ENCODE measurements at places on chromosomes 6 and 20. TPM values are rescaled to one million over a fixed set of nuclear protein-coding genes. Genes with fewer than 3 reads are reported as not detected.
A peak's percentile ranks its signal among the peaks of the same experiment; 100 is the strongest.

THEMIS gene
- not detected for total RNA-seq

SAMD3 gene
- total RNA-seq: 0.64 TPM

DNMT3B gene
- 2.9 TPM for total RNA-seq

GPLD1 gene
- 2.4 TPM for total RNA-seq

KHDC1L gene
- total RNA-seq: not detected

RHAG gene
- total RNA-seq: not detected

NHSL1 gene
- 19.0 TPM for total RNA-seq

MCCD1 gene
- not detected for total RNA-seq

TNXB gene
- total RNA-seq: 13.1 TPM

LPIN3 gene
- 2.9 TPM for total RNA-seq

PHACTR1 gene
- total RNA-seq: 1.6 TPM

ATG5 gene
- total RNA-seq: 26.0 TPM

GRCh38 chr6:10565913-10566312 is 44.8 kb downstream of the GCNT2 start:
- no peak for DNase-seq
- H3K36me3 ChIP-seq: no peaks in the 10 kb centered on the region

GRCh38 chr20:52033313-52033712 is 158.3 kb downstream of the ZFP64 start:
- H3K27me3 ChIP-seq: no peaks in the 10 kb centered on the region
- DNase-seq: no peak
- no peak overlapping the region for H3K4me3 ChIP-seq
- H3K27ac ChIP-seq: no peak overlapping the region
- no peaks in the 10 kb centered on the region for H3K36me3 ChIP-seq

- H3K27ac ChIP-seq: no peak overlapping the region
- DNase-seq: no peak
- H3K4me1 ChIP-seq: no peaks in the 10 kb centered on the region
- H3K4me3 ChIP-seq: no peak overlapping the region
- H3K36me3 ChIP-seq: no peaks in the 10 kb centered on the region
Measured at GRCh38 chr20:19427480-19427879, 215.0 kb downstream of the SLC24A3 start.

DNA sequence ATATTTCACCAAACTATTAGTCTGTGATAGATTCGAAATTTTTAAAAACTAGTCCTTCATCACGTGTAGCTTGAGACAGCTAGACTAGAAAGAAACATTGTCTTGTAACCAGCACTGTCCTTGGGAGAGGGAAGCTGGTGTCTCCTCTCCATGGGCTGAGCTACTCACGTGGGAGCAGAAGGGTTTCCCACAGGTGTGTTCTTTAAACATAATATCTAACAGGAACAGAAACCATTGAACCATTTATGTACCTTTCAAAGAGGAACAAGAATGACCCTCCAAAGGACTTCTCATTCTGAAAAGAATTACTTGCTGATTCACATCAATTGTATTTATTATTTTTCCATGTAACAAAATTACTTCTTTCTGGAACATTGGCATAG is 72.4 kb upstream of the SYNJ2 start:
- no peak for DNase-seq
- H3K4me3 ChIP-seq: no peak overlapping the region
- H3K36me3 ChIP-seq: peaks cover 47% of the 10 kb centered on the region
- H3K27ac ChIP-seq: no peak overlapping the region
- no peaks in the 10 kb centered on the region for H3K27me3 ChIP-seq

- DNase-seq: no peak
- H3K27me3 ChIP-seq: no peaks in the 10 kb centered on the region
- peaks cover 30% of the 10 kb centered on the region for H3K36me3 ChIP-seq
- H3K4me1 ChIP-seq: peaks cover 15% of the 10 kb centered on the region
- no peak overlapping the region for H3K27ac ChIP-seq
Measured at GRCh38 chr6:105326833-105327770, 75.8 kb downstream of the PREP start.

DNA sequence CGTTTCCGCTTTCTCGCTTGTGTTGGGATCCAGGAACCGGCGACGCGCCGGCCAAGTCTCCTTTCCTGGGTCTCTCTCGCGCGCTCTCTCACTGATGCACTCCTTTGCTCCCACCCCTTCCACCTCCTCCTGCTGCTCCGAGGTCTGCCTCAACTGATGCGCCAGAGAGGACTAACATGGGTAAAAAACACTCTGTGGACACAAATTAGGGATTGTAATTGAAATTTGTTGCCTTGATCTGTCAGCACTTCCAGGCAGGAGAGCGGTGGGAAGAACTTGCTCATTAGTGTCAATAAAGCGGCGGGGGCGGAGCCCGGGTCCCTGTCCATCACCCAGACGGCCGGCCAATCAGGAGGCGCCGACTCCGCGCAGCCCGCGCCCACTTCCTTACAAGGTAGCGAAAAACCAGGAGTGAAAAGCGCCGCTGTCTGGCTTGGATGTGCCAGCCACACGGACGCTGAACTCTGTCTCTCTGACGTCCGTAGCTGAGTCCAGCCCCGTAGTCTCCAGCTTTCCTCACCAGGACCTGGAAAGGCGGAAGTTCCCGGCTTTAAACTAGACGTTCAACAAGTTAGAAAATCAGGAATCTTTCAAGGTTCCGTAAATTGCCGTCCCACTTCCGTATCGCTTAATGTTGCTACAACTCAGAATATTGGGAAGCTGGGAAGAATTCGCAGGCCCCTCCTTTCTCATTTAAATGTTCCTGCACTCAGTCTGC is at the start of gene TBX18:
Gene TBX18, minus strand, starts transcription at position 267 of the 718 bp plus-strand sequence. CDS start 417 bp downstream, outside the sequence.
- peak within 1 kb of the TSS; percentile 92 for H3K27ac ChIP-seq
- H3K4me1 ChIP-seq: peaks cover 28% of the 10 kb centered on the region
- peak; percentile 96 for DNase-seq
- H3K4me3 ChIP-seq: peak within 1 kb of the TSS; percentile 86
- peaks cover 60% of the 10 kb centered on the region for H3K27me3 ChIP-seq

- peaks cover 21% of the 10 kb centered on the region for H3K27me3 ChIP-seq
- no peak overlapping the region for H3K4me3 ChIP-seq
- no peak for DNase-seq
- H3K27ac ChIP-seq: no peak overlapping the region
Measured at GRCh38 chr6:118394106-118394505, 154.0 kb upstream of the PLN start.

- peak overlapping the region; percentile 87 for H3K4me3 ChIP-seq
- no peak for DNase-seq
- H3K27ac ChIP-seq: peak overlapping the region; percentile 28
- peaks cover 4% of the 10 kb centered on the region for H3K36me3 ChIP-seq
Measured at GRCh38 chr20:62388839-62389600, 2.1 kb downstream of the RPS21 start.

- no peak for DNase-seq
- no peaks in the 10 kb centered on the region for H3K27me3 ChIP-seq
- H3K27ac ChIP-seq: no peak overlapping the region
- no peak overlapping the region for H3K4me3 ChIP-seq
- H3K36me3 ChIP-seq: peaks cover 41% of the 10 kb centered on the region
- H3K4me1 ChIP-seq: no peaks in the 10 kb centered on the region
Measured at GRCh38 chr6:85506441-85507093, 56.7 kb downstream of the NT5E start.

GRCh38 chr6:46170357-46171289 is at the start of gene ENPP5:
Gene ENPP5, minus strand, starts transcription at chr6:46170980. Its CDS starts 2,718 bp downstream, at chr6:46168262.
- H3K4me1 ChIP-seq: peaks cover 8% of the 10 kb centered on the region
- H3K36me3 ChIP-seq: no peaks in the 10 kb centered on the region
- H3K4me3 ChIP-seq: peak within 1 kb of the TSS; percentile 66
- DNase-seq: no peak
- no peak within 1 kb of the TSS for H3K27ac ChIP-seq
- H3K27me3 ChIP-seq: peaks cover 59% of the 10 kb centered on the region

GRCh38 chr6:42338744-42339222 is 112.9 kb downstream of the TRERF1 start:
- H3K36me3 ChIP-seq: no peaks in the 10 kb centered on the region
- DNase-seq: no peak
- H3K4me3 ChIP-seq: no peak overlapping the region
- peak overlapping the region; percentile 72 for H3K27ac ChIP-seq
- no peaks in the 10 kb centered on the region for H3K27me3 ChIP-seq

DNA sequence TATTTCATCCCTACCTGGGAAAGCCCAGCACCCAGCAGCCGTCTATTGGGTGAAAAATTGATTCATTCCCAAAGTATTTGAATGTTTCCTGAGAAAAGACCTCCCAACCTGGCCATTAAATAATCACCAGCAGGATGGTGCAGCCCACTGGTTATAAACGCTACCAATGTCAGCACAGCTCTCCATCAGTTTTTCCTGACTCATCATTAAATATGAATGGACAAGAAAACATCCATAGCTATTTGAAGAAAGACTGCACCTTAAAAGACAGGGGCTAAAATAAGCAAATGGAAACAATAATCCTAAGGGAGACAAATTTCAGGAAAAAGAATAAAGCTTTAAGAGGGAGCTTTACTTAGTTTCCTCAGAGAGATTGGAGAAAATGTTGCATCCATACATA is 261.9 kb downstream of the UST start:
- DNase-seq: no peak
- peaks cover 30% of the 10 kb centered on the region for H3K4me1 ChIP-seq
- no peak overlapping the region for H3K4me3 ChIP-seq
- H3K36me3 ChIP-seq: peaks cover 5% of the 10 kb centered on the region
- no peak overlapping the region for H3K27ac ChIP-seq

DNA sequence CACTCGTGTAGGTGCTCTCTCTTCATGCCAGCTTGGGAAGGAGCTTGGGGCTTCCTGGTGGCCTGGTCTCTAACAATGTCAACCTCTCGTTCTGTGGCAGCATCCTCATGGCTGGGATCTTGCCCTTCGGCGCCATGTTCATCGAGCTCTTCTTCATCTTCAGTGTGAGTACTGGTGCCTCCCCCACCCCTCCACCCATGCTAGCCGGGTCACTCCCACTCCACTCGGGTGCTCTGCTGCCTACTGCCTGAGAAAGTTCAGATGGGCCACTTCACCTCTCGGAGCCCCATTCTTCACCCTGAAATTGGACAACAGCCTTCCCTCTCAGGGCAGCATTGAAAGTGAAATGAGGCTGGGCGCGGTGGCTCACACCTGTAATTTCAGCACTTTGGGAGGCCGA is 48.8 kb downstream of the TM9SF4 start:
- no peak overlapping the region for H3K27ac ChIP-seq
- no peaks in the 10 kb centered on the region for H3K27me3 ChIP-seq
- H3K4me1 ChIP-seq: peaks cover 3% of the 10 kb centered on the region
- no peak overlapping the region for H3K4me3 ChIP-seq

DNA sequence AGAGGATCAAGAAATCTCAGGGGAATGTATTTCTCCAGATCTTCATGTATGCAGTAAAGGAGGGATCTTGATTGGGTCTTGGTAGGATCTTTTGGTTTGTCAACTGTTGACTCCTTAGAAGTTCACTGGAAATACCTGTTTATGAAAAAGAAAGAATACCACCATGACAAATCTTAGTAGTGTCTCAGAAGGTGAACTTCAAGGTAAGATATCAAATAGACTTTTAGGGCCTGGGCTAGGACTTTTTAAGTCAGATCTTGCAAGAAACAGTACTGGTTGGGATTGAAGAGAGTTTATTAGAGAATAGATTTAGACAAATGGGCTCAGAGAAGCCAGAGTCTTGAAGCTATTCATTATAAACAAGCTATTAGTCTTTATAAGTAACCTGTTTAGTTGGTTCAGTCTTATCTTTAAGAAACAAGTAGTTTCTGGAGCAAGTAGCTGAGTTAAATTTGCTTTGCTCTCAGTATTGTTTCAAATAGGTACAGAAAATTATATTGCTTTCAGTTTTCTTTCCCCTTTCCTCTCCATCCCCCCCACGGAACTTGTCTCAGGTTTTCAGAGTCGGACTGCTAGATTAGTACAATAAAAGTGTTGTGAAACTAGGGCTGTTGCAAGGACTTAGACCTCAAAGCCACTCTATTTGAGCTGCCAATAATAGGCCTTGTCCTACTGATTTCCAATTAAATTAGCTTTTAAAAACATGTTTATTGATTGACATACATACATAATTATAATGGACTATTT is 529.1 kb upstream of the CITED2 start:
- H3K4me1 ChIP-seq: peaks cover 20% of the 10 kb centered on the region
- no peak for DNase-seq
- no peak overlapping the region for H3K27ac ChIP-seq
- H3K4me3 ChIP-seq: no peak overlapping the region
- no peaks in the 10 kb centered on the region for H3K36me3 ChIP-seq

DNA sequence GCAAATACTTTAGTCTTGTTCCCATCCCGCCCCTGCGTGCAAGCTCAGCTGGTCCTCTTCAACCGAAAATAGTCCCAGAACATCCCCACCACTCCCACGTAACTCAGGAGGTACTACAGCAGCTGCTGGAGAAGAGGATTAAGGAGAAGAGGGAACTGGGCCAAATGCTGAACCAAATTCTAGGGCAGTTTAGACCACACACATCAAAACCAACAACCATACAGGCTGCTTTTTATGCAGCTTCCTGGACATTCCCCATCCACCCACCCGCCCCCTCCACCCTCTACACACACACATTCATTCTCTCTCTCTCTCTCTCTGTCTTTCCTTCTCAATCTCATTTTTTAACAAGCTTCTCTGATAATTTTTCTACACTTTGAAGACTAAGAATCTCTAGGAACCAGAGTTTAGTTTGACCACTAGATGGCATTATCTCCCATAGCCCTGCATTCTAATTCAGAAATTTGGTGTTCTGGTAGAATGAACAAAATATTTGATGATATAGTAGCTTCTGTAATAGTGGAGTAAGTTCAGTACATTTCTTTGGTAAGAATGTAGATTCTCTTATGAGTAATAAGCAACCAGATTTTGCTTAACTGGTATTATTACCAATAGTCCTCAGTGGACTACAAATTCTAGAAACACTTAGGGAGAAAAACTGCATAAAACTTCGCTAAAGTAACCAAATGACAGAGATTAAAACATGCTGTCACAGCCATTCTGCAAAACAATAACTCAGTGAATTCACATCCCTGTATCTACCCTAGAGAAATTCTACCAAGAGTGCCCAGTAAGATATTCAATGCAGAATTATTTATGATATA is 52.1 kb upstream of the BEND6 start:
- H3K27ac ChIP-seq: peak overlapping the region; percentile 12
- H3K4me3 ChIP-seq: no peak overlapping the region
- peaks cover 27% of the 10 kb centered on the region for H3K4me1 ChIP-seq
- H3K36me3 ChIP-seq: peaks cover 4% of the 10 kb centered on the region
- no peaks in the 10 kb centered on the region for H3K27me3 ChIP-seq

GRCh38 chr20:43605715-43606114 is 15.0 kb downstream of the IFT52 start:
- no peak overlapping the region for H3K27ac ChIP-seq
- H3K4me1 ChIP-seq: no peaks in the 10 kb centered on the region
- H3K27me3 ChIP-seq: no peaks in the 10 kb centered on the region

Data from osteocyte (in vitro differentiated cells).